HuH-7 (cell line): ENCODE measurements at places on chromosomes 1 and 21.

DNA sequence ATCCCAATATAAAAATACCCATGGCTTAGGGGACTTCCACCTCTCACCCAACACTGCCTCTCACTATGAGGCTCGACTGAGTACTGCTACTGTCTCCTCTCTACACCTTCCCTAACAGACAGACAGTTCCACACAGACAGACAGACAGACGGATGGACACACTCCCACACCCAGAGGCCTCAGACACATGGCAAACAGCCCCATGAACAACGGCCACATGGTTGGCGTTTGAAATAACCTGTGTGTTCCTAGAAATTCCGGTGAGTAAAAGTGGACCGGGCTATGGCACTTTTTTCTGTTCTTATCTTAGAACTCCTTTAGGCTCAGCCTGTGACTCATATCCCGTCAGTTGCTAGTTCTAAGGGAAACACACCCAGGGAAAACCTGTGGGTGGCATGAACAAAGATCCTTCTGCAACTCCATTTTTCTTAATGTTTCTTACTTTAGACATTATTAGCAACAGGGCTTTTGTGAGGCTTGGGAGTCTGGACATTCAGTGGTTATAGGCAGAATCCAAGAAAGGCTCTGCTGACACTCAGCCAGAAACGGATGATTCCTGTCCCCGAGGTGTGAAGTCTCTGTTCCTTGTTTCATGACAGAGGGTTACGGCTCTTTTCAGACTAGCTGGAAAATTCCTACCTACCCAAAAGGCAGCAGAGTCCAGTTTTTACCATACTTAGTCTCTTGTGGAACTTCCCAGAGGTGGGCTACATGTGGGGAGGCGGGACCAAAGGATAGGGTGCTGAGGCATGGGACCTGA is 90.5 kb upstream of the TLR5 start:
- DNase-seq: no peak

DNA sequence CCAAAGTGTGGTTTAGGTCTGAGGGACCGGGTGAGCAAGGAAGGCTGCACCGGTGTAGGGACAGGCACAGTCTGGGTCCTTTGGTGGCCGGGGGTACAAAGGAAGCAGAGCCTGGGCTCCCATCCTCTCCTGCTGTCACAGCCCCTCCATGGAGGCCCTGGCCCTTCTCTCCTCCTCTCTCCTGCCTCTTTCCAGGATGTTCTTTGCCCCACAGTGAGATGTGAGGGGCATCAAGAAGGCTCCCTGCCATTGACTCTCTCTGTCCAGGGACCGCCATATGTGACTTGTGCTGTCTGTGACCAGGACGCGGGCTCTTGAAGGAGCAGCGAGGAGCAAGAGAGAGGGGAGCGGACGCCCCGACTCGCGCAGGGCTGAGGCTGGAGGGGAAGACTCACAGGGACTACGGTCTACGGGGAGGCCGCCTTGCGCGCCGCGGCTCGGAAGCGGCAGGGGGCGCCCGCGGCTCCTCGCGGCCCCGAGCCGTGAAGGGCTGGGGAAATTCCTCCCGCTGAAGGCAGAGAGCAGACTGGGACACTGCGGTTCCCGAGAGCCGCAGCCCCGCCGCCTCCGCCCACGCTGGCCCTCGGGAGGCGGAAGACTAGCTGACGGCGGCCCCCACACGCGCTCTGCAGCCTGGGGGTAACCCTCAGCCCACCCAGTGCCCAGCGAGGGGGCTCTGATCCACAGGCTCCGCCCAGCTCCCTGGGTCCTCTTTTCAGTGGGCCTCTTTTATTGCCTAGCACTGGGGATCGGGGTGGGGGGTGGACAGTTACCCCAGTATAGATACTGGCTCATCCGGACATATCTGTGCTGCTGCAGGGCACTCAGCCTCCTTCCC is 40.8 kb downstream of the MAB21L3 start:
- DNase-seq: peak; percentile 88

DNA sequence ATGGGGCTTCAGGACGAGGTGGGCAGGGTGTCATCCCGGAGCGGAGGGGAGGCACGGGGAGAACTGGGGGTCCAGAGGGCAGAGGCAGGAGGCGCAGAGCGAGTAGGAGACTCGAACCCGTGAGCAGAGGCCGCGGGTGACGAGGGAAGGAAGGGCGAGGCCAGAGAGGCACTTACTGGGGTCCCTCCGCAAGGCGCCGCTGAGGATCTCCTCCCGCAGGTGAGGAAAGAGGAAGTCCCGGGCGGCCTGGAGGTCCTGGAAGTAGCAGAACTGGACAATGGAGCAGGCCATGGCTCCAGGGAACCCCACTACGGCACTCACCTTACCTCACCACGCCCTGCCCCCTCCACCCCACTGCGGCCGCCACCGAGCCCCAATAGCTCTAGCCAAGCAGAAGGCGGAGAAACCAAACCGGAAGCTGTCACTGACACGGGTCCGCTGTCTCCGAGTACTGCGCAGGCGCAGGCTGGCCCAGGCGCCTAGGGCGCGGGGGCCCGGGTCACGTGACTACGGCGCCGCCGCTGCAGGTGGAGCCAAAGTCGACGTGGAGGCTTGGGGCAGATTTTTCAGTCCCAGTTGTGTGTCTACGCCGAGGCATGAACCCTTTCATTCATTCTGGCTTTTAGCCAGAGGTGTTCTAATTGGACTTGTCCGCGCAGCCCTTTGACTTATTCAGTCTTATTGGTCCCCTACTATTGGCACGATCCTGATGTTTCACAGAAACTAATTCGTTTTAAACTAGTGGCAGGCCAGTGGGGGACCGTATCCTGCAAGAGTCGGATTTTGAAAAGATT is at the start of gene RAB3GAP2:
Gene RAB3GAP2, minus strand, starts transcription at position 407 of the 794 bp plus-strand sequence. Its CDS starts 116 bp downstream, at position 291.
- DNase-seq: peak; percentile 98

- no peak for DNase-seq
Measured at GRCh38 chr1:63663873-63664272, 70.7 kb downstream of the PGM1 start.

DNA sequence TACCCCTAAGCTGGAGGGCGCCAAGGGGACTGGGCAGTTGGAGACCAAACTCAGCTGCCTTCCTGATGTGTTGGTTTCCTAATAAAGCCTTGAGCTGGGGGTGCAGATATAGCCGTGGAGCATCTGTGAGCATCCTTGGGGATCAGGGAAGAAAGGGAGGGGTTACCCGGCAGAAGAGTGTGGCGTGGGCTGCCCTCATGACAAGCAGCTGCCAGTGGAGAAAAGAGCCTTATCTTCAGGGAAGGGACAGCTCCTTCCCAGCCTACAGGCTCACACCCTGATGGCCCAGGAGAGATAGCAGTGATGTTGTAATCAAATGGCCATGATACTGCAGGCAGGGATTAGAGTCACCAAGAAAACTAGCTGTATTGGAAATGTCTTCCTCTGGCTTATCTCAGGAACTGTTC is 10.8 kb upstream of the NFASC start:
- no peak for DNase-seq

DNA sequence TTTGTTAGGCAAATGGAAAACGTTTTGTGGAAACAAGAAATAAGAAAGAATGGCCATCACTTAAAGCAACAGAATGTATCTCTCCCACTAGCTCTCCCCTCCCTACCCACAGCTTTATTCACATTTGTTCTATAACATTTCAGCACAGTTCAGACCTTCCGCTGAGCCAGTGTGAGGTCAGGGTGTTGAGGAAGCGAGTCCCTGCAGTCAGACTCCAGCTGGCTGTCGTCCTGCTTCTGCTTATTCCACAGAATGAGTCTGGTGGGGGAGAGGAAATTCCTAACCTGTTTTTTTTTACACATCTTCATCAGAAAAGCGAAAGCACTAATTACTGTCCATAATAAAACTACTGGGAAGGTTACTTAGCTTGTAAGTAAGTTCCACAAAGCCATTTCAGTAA is 39.0 kb downstream of the MRPL39 start:
- DNase-seq: no peak

- DNase-seq: no peak
Measured at GRCh38 chr1:202812176-202813026, 1.6 kb downstream of the PCAT6 start.

- DNase-seq: no peak
Measured at GRCh38 chr1:208782186-208782585, 538.0 kb upstream of the PLXNA2 start.

GRCh38 chr1:179310291-179310690 is 16.7 kb downstream of the SOAT1 start:
- no peak for DNase-seq

GRCh38 chr1:108327534-108328466 is 83.9 kb upstream of the NBPF4 start:
- peak; percentile 15 for DNase-seq

GRCh38 chr1:9838946-9839345 is 15.2 kb upstream of the CLSTN1 start:
- no peak for DNase-seq

DNA sequence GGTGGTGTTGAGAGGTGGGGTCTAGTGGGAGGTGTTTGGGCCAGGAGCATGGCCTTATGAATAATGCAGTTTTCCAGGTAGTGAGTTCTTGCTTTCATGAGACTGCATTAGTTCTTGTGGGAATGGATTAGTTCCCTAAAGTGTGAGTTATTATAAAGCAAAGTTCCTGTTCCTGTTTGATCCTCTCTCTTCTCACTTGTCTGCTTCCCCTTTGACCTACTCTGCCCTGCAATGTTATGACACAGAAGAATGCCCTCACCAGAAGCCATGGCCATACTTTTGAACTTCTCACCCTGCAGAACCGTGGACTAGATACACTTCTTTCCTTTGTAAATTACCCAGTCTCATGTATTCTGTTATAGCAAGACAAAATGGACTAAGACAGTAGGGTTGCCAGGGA is 53.6 kb downstream of the MAP3K7CL start:
- DNase-seq: no peak

DNA sequence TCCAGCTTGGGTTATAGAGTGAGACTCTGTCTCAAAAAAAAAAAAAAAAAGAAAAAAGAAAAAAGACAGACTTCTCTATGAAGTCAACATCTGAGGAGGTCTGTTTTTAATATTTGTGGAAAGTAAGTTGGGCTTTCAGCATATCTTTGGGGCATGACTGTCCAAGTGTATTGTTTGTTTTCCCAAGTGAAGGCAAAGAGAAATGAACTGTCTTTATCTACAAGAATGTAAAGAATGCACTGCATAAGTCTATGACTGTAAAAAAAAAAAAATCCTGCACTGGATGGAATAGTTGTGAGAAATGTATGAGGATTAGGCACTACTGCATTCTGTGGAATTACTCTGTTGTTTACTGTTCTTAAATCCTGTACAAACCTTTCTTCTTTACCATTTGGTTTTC is 45.6 kb upstream of the TMEM61 start:
- DNase-seq: no peak

DNA sequence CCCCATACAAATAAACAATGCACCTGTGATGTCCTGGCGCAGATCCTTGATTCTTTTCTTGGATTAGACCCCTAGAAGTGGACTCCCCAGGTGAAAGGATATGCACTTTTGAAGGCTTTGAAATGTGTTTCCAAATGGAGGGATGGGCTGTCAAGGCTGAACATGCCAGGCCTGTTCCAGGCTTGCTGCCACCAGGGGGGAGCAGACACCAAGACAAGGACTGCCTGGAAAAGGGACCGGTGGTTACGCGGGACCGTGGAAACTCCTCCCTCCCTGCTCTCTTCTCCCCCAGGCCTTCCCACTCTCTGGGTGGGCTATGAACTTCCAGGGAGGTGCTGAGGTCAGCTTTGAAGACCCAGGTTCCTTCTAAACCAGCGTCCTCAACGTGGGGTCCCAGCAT is 12.7 kb downstream of the C1QB start:
- DNase-seq: peak; percentile 73

GRCh38 chr1:220809704-220810103 is 23.0 kb downstream of the MTARC1 start:
- no peak for DNase-seq

DNA sequence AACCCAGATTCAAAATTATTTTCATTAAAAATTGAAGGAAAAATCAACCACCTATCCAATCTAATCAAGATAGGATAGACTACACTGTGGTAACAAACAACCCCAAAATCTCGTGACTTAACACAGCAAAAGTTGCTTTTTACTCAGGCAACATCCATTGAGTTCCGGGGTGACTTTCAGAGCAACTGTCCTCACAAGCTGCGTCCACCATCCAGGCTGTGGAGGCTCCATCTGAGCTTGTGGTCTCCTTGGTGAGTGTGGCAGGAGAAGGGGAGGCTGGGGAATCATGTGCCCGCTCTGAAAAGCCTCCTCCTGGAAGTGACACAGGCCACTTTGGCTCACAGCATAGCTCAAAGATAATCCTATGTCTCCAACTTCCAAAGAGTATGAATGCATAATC is 52.4 kb downstream of the CD2 start:
- no peak for DNase-seq

DNA sequence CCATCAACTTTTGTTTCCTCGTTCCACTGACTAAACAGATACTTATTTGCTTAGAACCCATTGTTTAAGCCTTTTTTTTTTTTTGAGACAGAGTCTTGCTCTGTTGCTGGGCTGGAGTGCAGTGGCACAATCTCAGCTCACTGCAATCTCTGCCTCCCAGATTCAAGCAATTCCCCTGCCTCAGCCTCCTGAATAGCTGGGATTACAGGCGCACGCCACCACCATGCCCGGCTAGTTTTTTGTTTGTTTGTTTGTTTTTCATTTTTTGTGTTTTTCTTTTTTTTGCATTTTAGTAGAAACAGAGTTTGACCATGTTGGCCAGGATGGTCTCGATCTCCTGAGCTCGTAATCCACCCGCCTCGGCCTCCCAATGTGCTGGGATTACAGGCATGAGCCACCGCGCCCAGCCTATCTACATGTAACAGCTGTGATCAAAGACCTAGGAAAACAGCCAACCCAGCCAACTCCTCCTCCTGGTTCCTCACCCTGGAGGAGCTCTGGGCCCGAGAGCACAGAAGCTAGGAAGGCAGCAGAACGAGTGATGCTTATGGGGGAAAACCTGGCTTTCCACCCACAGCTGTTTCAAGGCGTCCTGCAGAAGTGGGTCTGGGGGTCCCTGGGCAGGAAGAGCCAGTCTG is 32.9 kb downstream of the KCNN3 start:
- no peak for DNase-seq
